ENCODE measurements at places on chromosomes 11 and 22. TPM values are rescaled to one million over a fixed set of nuclear protein-coding genes. Genes with fewer than 3 reads are reported as not detected.

RPLP2 gene
- 769 TPM for total RNA-seq

MS4A6E gene
- total RNA-seq, result not detected

RFPL3 gene
- not detected for total RNA-seq

P2RY2 gene
- total RNA-seq, result 0.08 TPM

C22orf15 gene
- 0.52 TPM for total RNA-seq

FAM180B gene
- not detected for total RNA-seq

TESMIN gene
- total RNA-seq, result 1.3 TPM

TMEM223 gene
- 55.0 TPM for total RNA-seq

OR5L1 gene
- not detected for total RNA-seq

KCNJ11 gene
- not detected for total RNA-seq
